ENCODE measurements at places on chromosomes 4 and X.

DNA sequence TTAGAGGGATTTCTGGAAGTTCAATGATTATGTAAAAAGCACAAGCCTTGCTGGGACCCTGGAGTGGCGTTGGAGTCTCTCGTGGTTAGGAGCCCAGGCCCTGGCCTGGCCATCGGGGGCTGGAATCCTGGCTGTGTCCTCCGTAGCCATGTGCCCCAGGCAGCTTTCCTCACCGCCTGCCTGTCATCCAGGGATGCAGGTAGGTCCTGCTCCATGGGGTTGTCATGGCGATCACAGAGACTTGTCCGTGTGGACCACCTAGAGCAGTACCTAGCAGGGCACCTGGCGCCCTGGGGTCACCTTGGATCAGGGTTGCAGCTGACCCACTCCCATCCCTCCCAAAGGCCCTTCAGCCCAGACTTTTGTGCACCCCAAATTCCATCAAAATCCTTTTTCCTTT, 30.2 kb upstream of the WFS1 start:
- DNase-seq, result no peak

DNA sequence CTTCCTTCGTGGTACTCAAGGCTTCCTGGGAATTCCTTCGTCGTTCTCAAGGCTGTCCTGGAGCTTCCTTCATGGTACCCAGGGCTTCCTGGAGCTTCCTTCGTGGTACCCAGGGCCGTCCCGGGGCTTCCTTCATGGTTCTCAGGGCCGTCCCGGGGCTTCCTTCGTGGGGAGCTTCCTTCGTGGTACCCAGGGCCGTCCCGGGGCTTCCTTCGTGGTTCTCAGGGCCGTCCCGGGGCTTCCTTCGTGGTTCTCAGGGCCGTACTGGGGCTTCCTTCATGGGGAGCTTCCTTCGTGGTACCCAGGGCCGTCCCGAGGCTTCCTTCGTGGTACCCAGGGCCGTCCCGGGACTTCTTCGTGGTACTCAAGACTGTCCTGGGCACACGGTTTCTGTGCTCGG, 339.6 kb upstream of the FAT1 start:
- DNase-seq, result no peak

- no peak for DNase-seq
Measured at GRCh38 chr4:150970685-150971151, 44.4 kb downstream of the LRBA start.

DNA sequence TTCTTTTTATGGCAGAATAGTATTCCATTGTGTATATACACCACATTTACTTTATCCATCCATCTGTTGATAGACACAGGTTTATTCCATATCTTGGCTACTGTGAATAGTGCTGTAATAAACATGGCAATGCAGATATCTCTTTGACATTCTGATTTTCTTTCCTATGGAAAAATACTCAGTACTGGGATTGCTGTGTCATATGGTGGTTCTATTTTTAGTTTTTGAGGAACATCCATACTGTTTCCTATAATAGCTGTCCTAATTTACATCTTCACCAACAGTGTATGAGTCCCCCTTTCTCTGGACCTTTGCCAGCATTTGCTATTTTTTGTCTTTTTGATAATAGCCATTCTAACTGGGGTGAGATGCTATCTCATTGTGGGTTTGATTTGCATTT, 73.5 kb downstream of the GPAT3 start:
- DNase-seq, result no peak

- no peak for DNase-seq
Measured at GRCh38 chr4:75779105-75779757, 54.9 kb downstream of the USO1 start.

- no peak for DNase-seq
Measured at GRCh38 chrX:9269134-9269533, 195.7 kb upstream of the TBL1X start.

- peak; percentile 75 for DNase-seq
Measured at GRCh38 chrX:41084893-41085511, at the start of gene USP9X. USP9X (plus strand) TSS chrX:41085445; CDS start chrX:41123629, 38,184 bp downstream.

DNA sequence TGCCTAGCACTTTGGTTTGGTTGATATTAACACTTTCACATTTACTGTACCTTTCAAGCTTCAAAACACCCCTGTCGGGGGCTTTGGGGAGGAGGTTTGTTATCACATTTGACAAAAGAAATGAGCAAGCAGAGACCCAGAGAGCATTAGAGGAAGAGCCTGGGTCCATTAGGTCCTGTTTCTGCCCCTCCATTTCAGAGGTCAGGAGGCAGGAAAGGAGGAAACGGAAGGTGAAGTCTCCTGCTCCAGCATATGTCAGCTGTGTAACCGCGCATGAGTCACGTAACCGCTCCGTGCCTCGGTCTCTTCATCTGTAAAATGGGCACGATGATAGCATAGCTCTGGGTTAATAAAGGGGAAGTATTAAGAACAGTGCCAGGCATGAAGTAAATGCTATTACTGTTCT, 201.9 kb upstream of the BCOR start:
- DNase-seq, result no peak

- no peak for DNase-seq
Measured at GRCh38 chr4:85166318-85166717, 199.8 kb upstream of the WDFY3 start.

DNA sequence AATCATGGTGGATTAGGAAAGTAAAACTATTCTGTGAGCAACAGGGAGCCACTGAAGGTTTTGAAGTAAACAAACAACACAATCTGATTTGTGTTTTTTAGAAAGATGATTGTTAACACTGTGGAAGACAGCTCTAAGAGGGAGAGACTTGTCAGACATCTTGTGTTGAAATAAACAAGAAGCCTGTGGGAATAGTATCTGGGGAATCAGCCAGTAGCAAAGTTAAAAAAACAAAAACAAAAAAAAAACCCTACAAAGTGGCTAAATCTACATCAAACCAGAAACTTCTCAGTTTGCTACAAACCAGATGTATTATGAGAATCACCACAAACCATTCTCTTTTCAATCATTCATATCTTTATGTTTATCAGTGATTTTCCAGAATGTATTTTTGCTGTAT, 125.7 kb upstream of the GPC4 start:
- no peak for DNase-seq

DNA sequence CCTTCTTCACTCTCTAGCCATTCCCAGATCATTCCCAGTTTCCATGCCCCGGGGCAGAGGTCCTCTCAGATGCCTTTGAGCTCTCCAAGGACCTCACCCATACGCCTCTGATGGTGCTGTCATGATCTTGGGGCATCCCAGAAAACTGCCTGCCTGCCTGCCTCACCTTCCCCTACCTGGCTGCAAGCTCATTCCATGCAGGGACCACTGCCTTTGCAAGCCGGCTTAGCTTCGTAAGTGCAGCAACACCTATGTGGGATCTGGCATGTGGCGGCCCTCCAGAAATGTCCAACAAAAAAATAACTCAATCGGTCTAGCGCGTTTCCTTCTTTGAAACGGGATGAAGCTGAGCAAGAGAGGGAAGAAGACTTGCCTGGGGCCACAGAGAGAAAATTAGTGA, 53.0 kb downstream of the C4orf50 start:
- DNase-seq, result no peak

- no peak for DNase-seq
Measured at GRCh38 chrX:112266136-112266535, 183.6 kb upstream of the TRPC5 start.

DNA sequence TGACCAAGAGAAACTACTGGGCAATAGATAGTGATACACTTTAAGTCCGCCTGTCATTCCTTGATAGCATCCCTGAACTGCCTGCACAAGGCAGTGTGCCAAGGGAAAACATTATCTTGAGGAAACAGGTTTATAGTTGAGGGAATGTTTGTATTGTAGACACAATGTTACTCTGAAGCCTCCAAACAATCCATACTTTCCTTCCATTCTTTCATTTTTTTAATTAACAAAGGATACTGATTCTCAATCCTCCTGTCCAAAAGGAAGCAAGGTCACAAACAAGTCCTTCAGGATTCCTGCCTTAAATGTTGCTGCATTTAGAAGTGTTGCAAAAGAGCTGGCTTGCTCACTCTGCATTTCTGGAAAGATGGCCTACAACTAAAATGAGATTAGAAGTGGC, 61.7 kb upstream of the PRSS48 start:
- no peak for DNase-seq

DNA sequence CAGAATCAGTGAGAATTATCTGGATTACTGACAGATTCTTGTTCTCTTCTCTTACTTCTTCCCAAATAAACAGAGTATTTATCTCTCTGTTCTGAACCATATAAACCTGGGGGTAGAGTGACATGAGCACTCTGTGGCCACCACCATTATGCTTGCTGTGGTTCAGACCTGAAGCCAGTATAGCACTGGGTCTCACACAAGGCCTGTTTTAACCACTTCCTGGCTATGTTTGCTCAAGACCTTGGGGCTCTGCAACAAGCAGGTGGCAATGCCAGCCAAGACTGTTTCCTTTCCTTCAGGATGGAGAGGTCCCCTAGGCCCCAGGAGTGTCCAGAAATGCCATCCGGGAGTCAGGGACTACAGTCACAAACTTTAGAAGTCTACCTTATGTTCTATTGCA, 21.7 kb upstream of the HEPH start:
- DNase-seq, result no peak

DNA sequence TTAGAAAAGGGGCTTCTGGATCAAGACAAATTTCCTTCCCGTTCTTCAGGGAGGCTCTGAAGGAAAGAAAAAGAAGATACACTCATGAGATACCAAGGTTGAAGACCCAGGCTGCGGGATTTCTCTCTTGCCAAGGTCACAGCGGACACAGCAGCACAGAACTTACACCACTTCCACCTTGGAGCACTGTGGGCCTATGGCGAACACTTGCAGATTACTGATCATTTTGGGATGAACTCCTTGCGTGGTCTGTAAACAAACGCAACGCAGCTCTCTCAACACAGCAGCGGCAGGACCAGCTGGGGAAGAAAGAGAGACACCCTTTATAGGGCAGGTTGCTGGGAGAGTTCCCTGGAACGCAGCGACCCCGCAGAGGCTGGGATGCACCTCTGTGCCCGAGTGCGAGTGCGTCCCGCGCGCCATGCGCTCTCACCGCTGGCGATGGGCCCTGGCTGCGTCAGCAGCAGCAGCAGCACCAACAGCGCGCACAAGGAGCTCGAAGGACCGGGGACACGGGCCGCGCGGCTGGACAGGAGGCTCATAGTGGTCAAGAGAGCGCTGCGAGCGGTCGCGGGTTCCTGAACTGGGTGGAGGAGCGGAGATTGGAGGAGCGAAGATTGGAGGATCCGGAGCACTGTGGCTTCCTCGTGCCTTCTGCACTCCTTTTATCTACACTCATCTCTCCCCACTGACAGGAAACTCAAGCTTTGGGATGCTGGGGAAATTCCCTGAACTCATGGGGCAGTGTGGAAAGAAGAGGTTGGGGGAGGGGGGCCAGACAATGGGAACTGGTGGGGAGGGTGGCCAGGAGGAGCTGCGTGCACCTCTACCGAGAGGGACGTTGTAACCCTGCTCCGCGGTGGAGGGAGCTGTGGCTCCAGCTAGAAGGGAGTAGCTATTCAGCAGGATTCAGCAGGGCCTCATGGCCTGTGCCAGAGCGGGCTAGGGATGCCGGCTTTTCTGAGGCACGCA, at the start of gene CXCL5:
CXCL5 (minus strand) TSS at position 638 of the 972 bp plus-strand sequence; CDS start at position 542, 96 bp downstream.
- no peak for DNase-seq

DNA sequence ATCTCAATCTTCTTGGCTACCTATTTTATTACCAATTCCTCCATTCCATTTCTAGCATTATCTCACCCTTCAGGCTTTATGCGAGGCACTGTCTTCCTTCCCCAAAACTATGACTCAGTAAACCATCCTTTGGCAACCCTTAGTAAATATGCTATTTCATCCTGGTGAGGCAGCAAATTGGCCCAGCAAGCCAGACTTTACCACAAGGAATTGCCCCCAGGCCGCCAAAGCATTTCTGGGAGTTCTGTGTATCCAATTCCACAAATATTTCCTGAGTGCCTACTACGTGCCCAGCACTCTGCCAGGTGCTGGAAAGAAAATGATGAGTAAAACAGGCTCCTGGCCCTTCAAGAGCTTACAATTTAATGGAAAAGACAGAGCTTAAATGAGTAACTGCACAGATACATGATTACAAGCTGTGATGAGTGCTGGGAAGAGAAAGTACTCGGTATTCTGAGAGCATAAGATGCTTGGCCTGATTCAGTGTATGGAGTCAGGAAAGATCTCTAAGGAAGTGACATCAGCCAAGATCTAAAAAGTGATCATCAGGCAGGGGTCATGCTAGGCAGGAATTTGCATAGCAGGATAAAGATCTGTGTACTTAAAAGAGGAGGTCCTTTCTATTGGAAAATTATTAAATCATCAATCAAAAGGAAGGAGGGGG, 193.8 kb downstream of the ADAMTS3 start:
- no peak for DNase-seq

DNA sequence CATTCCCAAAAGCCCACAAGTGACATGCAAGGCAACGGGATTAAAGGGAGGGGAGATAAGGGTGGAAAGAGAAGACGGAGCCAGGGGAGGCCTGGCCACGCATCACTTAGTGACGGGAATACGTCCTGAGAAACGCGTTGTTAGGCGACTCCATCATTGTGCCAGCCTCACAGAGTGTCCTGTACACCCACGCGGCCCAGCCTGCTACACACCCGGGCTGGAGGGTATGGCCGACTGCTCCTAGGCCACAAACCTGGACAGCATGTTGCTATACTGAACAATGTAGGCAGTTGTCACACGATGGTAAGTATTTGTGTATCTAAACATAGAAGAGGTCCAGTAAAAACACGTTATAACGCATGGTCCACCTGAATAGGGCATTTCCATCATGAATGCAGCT, 23.4 kb downstream of the NSG1 start:
- DNase-seq, result no peak

DNA sequence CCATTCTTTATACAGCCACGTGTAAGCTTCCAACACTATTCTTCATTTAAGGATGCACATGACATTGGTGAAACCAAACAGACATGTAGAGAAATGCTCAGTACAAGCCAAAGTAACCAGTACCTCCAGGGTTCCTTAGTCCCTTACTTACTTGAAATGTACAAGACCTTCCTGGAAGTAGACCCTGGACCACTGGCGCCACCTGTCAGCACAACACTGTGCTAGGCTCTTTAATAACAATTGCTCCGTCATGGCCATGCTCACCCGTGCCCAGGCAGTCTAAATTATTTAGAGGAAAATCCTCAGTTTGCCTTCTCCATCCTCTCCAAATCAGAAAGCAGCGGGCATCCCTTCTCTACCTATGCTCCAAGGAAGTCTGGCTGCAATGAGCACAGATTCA, 52.7 kb downstream of the ADGRA3 start:
- no peak for DNase-seq

DNA sequence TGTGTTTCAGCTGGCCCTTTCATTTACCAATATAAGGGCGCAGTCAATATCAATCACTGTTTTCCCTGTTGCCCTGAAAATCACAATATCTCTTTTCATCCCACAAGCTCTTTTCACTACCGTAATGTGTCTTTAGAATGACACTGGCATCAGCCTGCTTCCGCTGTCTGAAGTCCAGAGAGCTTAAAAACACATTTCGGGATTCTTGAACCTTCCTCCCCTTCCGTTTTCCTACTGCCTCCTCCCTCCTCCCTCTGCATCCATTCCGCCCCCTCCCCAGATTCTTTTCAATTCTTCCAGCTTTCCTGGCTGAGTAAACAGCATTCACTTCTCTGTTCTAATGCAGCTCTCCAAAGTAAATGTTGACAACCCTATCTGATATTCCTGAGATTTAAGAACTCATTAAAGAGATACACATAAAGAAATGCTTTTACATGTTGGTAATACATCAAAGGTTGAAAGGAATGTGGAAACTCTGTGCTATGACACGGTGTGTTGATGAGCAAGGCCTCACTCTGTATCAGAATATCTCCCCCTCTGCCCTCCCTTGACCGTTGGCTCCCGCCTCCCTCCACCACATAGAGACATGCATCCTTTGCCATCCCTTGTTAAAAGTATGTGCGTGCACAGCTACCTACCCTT, 83.5 kb upstream of the SPRY1 start:
- no peak for DNase-seq

Measured in stimulated activated CD8-positive, alpha-beta memory T cell treated with anti-CD3 and anti-CD28 coated beads, Interleukin-15, amount 100 ng/mL, for 4 hours (primary cell).